GM13977 (cell line): ENCODE measurements at places on chromosomes 6 and 20.
A peak's percentile ranks its signal among the peaks of the same experiment; 100 is the strongest.

DNA sequence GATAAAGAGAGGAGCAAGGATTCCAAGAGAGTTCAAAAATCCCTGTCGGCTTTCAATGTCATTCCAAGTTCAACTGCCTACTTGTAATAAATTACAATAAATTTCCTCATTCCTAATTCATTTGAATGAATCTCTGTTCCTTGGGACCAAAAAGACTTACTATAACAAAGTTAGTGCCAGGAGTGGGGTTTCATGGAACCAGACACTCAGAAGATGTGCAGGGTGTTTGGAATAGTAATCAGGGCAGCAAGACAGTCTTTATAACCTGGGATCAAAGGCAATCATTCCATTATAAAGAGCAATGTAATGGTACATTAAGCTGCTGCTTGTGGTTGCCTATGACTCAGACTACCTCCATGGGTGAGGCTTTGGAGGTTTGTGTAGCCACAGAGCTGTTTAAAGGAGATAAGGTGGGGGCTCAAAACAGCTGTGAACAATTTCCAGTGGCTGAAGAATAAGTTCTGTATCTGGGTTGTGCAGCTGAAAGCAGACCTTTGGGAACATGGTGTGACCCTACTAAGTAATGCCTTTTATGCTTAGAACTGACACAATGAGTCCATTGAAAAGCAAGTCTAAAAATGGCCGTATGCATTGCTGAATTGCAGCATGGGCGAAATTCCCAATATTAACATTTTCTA is 159.9 kb downstream of the LINC00237 start:
- no peak for DNase-seq

- DNase-seq, result no peak
Measured at GRCh38 chr6:143772116-143773086, 70.7 kb upstream of the LTV1 start.

- DNase-seq, result peak; percentile 17
Measured at GRCh38 chr6:35611240-35611639, 77.5 kb downstream of the FKBP5 start.

- DNase-seq, result no peak
Measured at GRCh38 chr6:160793652-160794051, 91.6 kb downstream of the PLG start.

DNA sequence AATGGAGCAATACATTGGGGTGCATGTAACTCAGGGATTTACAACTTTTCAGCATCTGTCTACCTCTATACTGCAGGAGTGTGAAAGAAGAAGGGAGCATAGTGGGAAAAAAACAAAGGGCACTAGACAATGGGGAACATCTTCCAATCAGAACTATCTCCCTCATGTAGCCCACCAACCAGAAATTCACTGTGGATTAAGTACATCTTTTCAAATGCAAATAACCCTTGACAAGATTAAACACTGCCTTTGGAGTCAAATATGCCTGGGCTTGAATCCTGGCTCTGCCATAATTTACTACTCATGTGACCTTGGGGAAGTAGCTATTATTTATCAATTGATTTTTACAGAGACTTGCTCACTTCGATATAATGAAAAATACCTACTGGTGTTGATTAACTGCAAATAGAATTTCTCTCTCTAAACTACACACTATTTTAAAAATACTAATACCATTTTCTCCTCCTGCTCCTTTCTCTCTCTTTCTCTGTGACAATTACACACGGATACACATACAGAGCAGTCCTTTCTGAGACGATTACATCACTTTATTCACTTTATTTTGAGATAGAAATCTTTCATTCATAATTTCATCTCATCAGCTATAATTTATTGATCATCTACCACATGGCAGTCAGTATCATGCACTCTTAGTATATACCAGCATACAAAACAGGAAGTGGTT is 783.7 kb downstream of the FRK start:
- no peak for DNase-seq

DNA sequence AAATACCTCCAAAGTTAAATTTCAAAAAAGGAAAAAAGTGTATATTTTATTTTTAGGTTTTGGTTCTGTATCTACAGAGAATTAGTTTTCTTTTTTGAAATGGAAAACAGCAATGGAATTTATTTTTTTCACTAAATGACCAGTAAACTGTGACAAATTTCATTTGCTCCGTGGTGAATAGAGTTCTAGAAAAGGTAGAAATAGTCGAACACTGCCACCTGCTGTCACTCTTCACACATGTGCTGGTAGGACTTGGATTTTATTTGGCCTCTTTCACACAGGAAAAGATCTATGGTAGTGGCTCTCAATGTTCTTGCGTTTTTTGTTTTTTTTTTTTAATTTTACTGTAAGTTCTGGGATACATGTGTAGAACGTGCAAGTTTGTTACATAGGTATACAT is 312.5 kb downstream of the EYA4 start:
- DNase-seq, result peak; percentile 23

- no peak for DNase-seq
Measured at GRCh38 chr6:13461805-13462204, 25.6 kb downstream of the GFOD1 start.

DNA sequence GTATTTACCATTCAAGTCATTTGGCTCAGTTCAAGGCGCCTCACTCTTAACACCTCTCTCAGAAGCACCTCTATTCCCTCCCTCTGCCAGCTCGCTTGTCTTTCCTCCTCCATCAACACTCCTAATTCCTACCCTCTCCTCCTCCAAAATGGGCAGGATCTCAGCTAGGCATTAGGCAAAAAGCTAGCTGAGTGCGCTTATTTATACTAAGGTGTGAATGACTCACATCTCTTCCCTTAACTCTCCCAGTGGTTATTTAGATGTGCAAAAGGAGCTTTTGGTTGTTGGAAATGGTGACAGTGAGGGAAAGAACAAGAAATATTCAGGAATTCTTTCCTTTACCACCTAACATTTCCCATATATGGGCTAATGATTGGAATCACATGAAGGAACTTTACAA is 29.1 kb downstream of the PACSIN1 start:
- no peak for DNase-seq

- DNase-seq, result no peak
Measured at GRCh38 chr20:32333988-32334885, 23.9 kb upstream of the ASXL1 start.

DNA sequence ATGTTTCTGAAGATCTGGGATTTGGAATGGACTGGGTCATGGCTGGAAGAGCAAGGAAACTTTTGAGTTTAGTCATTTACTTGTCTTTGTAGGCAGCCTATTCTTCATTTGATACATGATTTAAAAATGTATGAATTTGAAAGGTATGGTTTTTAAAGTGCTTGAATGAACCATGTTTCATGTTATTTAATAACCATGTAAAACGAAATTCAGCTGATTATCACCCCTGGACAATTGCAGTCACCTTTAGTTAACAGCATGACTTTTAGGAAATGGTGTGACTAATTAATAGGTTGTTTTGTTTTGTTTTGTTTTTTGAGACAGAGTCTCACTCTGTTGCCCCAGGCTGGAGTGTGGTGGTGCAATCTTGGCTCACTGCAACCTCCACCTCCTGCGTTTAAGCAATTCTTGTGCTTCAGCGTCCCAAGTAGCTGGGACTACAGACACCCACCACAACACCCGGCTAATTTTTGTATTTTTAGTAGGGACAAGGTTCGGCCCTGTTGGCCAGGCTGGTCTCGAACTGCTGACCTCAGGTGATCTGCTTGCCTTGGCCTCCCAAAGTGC is 2.1 kb downstream of the STX11 start:
- no peak for DNase-seq

GRCh38 chr20:36179170-36179945 is 24.8 kb downstream of the EPB41L1 start:
- DNase-seq, result no peak

DNA sequence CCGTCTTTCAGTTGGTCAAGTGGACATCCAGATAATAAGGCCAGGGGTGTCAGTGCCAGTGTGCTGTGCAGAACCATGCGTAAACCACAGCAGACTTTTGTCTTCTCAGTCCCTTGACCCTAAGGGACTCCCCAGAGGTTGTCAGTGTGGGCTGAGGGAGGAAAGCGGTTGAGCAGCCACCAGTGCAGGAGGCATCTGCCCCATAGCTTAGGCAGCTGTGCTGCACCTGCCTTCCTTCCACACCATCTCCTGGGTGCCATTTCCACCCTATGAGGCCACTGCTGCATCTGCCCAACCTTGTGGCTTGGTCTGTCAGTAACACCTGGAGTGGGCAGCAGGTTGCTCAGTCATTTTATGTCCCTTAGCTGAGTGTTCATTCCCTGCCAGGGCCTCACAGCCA is 26.0 kb downstream of the PRPF6 start:
- no peak for DNase-seq

DNA sequence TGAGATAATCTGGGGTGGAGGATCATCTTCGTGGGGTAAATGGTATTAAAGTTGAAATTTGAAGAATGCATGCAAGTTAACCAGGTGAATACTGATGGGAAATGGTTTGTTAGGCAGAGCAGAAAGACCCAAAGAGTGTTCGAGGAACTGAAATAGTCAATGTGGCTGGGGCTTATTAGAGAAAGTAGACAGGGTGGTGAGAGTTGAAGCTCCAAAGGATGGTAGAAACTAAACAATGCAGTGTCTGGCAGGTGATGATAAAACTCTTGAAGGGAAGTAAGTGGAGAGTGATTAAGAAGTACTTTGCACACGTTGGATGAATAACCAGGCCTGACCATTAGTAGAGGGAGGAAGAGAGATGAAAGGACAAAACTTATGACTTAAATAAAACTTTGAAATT is 39.8 kb upstream of the CENPW start:
- DNase-seq, result no peak

GRCh38 chr20:25038103-25038410 is 19.9 kb downstream of the ACSS1 start:
- no peak for DNase-seq

- DNase-seq, result no peak
Measured at GRCh38 chr6:37557645-37558114, 58.0 kb upstream of the CCDC167 start.

GRCh38 chr6:136412410-136412809 is 122.8 kb upstream of the BCLAF1 start:
- DNase-seq, result no peak

DNA sequence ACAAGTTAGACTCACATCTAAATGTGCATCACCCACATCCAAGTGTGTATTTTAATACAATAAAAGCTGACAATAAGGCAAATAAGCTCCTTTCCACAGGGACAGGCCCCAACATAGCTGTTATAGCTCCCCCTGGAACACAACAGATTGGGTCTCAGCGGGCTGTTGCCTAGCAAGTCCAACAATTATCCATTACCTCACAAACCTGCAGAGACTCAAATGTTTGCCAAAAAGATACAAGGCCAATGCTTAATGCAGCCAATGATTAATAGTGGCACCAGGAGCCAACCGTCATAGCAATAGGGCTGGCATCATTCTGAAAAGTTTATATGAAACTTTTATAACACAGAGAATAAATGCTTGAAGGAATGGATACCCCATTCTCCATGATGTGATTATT is 35.7 kb downstream of the EPB41L2 start:
- no peak for DNase-seq

DNA sequence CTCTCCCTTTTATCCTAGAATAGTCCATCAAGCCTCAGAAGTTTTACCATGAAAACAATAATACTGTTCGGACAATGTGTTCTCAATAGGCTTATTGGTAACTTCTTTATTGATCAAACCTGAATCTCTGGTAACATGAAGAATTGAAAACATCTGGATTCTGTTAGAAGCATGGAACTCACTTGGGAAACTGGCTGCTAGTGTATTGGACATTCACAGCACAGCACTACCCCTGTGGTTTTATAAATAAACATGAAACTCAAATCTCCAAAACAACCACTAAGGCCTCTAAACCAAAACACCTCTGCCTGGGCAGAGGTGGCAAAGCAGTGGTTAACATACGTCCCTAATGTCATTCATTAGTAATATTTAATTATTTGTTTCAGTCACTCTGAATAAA is 157.6 kb upstream of the KCNQ5 start:
- no peak for DNase-seq

GRCh38 chr20:49916146-49917002 is 1.0 kb upstream of the SPATA2 start:
- peak; percentile 56 for DNase-seq

GRCh38 chr6:138109042-138109997 is 2.1 kb upstream of the PERP start:
- peak; percentile 73 for DNase-seq

- DNase-seq, result no peak
Measured at GRCh38 chr6:44657206-44657819, 269.8 kb downstream of the CDC5L start.
